Fibroblast of skin of scalp (primary cell): ENCODE measurements at places on chromosomes 6 and 20.
A peak's percentile ranks its signal among the peaks of the same experiment; 100 is the strongest.

- DNase-seq = no peak
Observed at GRCh38 chr20:56160956-56161355, 87.6 kb upstream of the MC3R start.

DNA sequence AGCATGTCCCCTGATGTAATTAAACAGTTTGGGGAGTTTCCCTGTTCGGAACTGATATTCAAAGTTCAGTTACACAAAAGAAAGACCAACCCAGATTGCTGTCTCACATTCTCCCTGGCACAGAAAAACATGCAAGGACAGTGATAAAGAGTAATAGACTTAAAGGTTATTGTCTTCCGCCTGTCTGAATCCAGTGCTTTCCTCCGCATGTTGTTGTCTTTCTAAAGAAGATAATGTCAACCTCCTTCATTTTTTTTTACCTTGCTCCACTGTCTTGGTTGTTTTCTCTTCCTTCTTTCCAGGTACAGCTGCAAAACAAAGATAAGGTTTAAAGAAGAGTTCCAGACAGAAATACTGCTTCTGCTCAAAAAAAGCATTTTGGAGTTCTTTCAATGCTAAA is 284.5 kb downstream of the TRDN start:
- no peak for DNase-seq

DNA sequence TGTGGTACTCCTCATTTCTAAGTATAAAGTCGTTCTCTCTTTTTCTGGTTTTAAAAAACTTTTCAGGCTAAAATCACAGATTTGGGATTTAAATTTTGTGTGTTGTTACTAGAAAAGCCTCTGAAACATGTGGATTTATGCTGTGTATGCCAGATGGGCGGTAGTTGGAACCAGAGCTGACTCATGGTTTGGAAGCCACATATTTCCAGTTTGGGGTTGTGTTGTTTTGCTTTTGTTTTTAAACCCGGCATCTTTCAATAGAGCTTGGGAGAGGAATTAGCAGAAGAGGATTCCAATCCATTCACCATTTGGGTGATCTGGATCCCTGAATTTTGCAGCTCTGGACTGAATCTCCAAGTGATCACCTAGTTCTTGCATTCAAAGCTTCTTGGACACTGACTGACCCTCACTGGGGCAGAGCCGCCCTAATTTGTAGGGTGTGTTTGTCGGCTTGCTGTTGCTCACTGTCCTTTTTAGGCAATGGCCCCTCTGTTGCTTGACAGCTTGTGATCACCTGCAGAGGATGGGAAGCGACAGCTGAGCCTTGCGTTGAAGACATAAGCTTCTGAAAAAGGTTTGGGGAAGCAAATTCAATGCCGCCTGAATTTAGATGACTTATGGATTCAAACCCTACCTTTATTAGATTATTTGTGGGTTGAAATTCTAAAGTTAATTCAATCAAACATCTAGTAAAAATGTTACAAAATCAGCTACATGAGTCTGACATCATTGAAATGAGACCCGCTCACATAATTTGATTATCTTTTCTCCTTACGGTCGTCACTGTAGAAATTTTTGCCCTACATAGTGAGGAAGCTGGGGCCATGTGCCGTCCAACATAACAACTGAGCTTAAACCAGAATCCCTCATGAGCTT is 79.9 kb upstream of the CD83 start:
- peak; percentile 84 for DNase-seq

DNA sequence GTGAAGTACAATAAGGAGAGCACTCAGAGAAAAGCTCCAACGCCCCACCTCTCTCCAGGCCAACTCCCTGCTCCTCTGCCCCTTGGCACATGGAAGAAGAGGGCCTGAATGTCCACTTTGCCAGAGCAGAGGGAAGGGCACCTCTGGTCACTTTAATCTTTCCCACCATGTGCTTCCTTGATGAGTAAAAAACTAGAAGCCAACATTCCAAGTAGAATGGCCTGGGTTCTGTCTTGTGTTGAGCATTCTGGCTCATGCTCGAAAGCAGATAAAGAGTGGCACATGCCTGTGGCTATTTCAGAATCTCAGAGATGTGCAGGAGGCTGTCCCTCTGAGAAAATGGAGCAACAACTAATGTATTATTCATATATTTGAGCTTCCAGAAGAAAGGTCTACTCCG is 177.4 kb upstream of the PLN start:
- DNase-seq = no peak

DNA sequence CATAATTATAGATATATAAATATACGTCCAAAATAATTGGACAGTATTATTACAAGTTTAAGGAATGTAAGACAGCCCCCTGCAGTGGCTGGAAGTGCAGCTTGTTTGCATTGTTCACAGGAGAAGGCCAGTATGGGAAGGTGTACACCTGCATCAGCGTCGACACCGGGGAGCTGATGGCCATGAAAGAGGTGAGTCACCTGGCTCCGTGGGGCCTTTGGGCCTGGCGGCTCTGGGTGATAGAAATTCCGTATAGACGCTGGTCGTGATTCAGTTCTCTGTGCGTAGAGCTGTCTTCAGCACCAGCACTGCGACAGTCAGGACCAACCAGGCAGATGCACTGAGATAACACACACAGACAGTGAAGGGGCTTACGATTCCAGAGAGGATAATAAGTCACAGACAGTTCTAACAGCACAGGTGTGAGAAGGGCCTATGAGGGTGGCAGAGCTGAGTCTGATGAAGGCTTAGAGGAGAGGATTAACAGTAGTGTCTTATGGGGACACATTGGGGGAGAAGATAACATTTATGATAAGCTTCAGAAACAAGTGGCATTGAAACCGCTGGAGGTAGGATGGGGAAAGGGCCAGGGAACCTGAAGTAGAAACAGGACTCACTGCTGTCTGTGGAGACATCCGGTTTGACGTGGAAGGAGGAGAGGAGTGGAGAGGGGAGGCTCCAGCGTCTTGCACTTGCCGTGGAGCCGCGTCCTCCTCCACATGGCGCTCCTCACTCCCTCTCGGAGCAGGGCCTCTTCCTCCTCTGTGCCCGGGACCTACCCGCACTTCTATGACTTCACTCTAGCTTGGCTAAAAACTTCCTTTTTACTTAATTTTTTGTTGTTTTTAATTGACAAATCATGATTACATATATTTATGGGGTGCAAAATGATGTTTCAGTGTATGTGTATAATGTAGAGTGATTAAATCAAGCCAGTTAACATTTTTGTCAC is 116.5 kb downstream of the MAP3K4 start:
- no peak for DNase-seq

DNA sequence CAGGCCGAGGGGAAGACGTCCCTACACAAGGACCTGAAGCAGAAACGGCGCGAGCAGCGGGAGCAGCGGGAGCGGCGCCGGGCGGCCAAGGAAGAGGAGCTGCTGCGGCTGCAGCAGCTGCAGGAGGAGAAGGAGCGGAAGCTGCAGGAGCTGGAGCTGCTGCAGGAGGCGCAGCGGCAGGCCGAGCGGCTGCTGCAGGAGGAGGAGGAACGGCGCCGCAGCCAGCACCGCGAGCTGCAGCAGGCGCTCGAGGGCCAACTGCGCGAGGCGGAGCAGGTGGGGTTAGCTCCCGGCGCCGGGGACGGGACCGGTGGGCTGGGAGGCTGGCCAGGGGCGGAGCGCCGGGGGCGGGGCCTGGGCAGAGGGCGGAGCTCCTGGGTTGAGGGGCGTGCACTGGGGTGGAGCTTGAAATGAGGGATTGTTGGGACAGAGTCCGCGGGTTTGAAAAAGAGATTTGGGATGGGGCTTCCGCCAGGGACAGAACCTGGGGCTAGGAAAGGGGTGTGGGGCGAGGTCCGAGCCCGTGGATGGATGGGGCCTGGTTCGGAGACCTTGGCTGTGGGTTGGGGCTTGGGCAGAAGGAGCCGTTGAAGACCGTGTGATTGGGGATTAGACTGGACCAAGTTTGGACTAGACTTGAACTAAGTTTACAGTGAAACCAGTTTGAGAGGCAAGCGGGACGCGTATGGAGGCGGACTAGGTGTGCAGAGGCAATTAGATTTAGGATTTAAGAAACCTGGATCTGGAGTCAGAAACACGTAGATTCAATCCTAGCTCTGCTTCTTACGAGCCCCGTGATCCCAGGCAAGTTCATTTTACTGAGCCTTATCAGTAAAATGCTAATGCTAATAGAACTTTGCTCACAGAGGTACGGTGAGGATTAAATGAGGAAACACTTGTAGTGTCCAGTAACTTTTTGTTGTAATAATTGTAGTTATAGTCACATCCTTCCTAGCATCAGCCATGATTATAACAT is 20.9 kb downstream of the DEF6 start:
- peak; percentile 80 for DNase-seq

DNA sequence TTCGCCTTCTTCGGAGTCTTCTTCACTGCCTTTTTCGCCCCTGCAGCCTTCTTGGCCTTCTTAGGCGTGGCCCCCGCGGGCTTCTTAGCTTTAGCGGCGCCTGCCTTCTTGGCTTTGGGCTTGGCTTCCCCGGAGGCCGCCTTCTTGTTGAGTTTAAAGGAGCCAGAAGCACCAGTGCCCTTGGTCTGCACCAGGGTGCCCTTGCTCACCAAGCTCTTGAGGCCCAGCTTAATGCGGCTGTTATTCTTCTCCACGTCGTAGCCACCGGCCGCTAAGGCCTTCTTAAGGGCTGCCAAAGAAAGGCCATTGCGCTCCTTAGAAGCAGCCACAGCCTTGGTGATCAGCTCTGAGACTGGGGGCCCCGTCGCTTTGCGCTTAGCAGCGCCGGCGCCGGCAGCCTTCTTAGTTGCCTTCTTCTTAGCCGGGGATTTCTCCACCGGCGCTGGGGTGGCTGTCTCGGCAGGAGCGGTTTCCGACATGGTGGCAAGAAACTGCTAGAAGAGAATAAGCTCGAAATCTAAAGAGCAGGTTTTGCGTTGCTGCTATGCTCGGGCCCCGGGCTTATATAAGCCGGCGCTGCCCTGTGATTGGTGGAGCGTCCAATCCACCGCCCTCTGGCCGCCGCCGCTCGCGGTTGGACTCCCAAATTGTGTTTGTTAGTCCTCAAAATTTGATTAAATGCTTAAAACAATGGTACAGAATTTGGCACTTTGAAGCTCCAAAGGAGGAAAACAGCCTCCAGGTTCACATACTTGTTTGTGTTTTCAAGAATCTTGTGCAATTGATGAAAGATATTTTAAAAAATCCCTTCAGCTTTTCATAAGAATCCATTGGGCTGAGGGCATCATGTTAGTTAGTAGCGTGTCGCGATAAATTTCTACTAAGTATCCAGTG is 44.9 kb downstream of the OR2B2 start:
- DNase-seq = peak; percentile 87

- no peak for DNase-seq
Observed at GRCh38 chr6:88449770-88450169, 283.6 kb upstream of the CNR1 start.

GRCh38 chr20:24837781-24838450 is 111.2 kb upstream of the CST7 start:
- DNase-seq = peak; percentile 75

- DNase-seq = peak; percentile 48
Observed at GRCh38 chr6:110363748-110364147, 5.6 kb upstream of the METTL24 start.

- no peak for DNase-seq
Observed at GRCh38 chr6:5034328-5034727, 30.5 kb upstream of the RPP40 start.

- no peak for DNase-seq
Observed at GRCh38 chr20:38714308-38714707, 10.0 kb upstream of the SLC32A1 start.

GRCh38 chr6:33160728-33161344 is 31.4 kb downstream of the COL11A2 start:
- peak; percentile 79 for DNase-seq
